Stimulated activated CD8-positive, alpha-beta memory T cell treated with anti-CD3 and anti-CD28 coated beads, Interleukin-4, amount 100 ng/mL, for 4 hours (primary cell): ENCODE measurements at places on chromosomes 1 and 21.
A peak's percentile ranks its signal among the peaks of the same experiment; 100 is the strongest.

DNA sequence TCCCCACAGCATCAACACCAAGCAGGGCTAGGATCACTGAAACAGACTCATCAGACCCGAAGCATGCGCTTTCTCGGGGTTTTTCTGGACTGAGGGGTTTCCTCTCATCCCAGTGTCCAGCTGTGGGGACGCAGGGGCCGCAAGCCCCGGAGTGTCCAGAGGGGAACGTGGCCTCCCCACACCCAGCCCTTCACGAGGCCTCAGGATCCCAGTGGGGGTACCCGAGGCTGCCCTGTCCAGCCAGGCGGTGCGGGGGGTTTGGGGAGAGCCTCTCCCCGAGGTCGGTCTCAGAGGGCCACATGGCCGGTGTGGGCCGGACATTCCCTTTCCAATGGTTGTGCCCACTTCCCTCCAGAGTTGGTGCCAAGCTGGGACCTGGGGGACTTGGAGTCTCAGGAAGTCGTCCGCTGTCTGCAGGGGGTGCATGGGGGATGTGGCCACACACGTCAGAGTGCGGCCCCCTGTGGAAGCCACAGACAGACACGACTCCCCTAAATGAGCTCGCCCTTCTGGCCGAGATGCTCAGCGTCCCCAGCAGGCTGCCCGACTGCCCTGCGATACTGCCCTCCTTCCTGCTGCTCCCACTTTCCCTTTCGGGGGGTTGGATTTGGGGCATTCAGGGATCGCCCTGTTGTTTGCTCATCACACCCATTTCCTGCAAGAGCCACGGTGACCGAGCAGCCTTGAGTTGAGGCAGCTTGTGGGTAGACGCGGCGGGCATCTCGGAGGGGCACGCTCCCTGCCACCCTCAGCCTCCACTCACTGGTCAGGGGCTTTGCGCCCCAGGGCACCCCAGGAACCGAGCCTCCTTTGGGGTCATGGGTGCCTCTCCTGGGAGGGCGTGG, 4.1 kb downstream of the COL6A1 start:
- no peak for DNase-seq

GRCh38 chr1:186996816-186997215, 168.1 kb downstream of the PLA2G4A start:
- DNase-seq = no peak

DNA sequence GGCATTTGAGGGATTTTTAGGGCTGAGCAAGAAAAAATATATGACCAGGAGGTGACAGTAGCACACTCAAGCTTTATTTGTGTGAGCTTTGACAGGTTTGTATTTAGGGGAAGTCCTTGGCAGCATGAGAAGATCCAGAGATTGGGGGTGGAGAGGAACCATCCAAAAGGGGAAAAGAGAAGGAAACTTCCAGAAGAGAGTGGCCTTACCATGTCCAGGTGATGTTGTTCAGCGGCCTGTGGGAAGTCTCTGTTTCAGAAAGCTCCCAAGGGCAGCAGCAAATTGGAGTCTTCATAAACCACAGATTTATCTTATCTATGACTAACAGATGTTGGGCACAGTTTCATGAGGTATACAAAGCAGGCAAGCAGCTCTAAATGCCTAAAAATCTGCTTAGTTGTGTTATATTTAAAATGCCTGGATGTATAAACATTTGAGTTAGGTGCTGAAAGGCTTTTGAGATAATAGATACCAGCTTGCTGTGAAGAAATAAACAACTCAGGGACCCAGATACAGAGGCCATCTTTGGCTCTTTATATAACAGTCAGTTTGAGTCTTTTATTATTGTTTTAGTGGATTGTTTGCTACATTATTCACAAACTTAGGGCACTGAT, 21.2 kb upstream of the ADAR start:
- DNase-seq = no peak

- no peak for DNase-seq
Observed at GRCh38 chr1:53636621-53637171, 102.3 kb downstream of the GLIS1 start.

DNA sequence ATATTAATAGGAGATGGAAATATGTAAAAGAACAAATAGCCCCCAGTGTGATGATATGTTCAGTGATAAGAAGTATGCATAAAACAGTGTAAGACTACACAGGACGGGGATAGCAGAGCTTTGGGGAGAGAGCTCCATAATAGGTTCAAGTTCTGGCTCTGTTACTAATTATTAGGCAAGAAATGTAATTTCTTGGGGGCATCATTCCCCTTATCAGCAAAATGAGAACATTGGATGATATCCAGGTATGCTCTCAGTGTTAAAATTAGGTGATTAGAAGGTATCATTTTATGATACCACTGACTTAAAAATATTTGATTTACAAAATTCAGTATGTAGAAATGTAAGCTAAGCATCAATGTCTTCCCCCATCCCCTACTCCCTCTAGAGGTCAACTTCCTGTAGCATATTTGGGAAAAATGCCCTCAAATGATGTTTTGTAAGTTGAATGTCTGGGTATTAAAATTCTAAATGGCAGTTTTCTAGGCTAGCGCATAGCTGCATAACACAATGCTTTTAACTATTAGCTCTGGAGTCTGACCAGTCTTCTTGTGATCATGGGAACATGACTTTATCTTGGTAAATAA, 585.7 kb upstream of the CAMK1G start:
- no peak for DNase-seq

- DNase-seq = no peak
Observed at GRCh38 chr1:107142666-107143065, 1.8 kb downstream of the NTNG1 start.

GRCh38 chr1:31151402-31151801, 85.9 kb upstream of the PUM1 start:
- DNase-seq = no peak

- DNase-seq = no peak
Observed at GRCh38 chr1:193555662-193556441, 369.4 kb upstream of the B3GALT2 start.

DNA sequence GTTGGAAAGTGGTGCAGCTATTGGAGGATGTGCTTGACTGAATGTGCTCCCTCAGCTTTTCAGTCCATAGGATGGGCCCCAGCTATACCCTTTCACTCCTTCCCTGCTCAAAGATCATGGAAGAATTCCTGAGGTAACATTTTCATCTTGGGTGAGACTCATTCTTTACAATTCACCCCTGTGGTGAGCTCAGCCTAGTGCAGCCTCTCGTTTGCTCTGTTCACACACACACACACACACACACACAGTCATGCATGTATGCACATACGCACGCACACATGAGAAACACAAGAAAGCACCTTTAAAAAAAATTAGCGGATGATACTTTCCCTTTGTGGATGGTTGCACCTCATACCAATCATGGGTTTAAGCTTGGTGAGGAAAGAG, 25.8 kb downstream of the CCN1 start:
- DNase-seq = no peak

DNA sequence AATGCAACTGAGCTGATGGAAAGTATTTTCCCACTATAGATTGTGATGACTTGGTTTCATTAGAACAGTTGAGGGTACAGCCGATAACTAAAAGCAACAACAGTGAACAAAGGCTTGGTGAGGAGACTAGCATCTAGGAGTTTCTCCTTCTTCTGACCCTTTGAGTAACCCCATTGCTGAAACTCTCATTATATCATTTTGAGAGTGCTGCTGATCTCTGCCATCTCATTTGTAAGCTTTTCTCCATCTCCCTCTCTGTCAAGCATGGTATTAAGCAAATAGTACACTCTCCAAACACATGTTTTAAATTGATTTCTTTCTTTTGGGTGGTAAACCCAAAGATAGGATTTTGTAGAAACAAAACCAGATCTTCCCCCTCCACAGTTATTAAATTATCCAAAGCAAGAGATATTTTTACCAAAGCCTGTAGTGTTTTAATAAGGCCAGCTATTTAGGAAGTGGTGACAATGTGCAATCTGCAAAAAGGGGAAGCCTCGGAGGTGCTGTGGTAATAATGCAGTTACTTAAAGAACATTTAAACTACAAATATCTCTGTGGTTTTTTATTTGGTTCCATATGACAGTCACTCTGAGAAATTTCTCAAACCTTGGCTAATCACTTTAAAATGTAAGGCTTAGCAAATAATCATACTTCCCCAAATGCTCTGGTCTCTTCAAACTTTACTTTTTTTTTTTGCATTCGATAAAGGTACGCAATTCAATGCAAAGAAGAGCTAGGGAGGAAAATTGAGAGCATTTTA, 287.5 kb downstream of the HLX start:
- DNase-seq = no peak

GRCh38 chr1:33494929-33495328, 22.5 kb downstream of the ZSCAN20 start:
- no peak for DNase-seq

GRCh38 chr1:70767377-70767776, 280.2 kb downstream of the PTGER3 start:
- no peak for DNase-seq

DNA sequence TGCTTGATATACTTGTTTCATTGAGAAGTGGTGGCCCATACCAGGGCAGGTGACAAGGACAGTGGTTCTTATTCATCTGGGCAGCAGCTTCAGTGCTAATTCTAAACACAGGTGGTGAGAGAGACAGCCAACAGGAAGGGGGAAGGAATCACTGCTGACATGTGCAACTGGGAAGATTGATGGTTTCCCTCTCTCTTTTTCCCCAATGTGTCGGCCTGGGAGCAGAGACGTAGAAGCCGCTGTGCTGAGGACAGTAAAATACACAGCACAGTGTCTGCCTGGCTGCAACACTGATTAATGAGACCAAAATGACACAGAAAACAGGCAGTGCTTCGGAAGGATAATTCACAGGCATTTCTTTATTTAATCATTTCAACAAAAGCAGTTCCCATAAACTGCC, 48.8 kb downstream of the WARS2 start:
- DNase-seq = no peak

- no peak for DNase-seq
Observed at GRCh38 chr1:156368889-156369684, at the start of gene RHBG. TSS of gene RHBG (plus strand) at chr1:156369211. CDS start at chr1:156369250, 39 bp downstream.

DNA sequence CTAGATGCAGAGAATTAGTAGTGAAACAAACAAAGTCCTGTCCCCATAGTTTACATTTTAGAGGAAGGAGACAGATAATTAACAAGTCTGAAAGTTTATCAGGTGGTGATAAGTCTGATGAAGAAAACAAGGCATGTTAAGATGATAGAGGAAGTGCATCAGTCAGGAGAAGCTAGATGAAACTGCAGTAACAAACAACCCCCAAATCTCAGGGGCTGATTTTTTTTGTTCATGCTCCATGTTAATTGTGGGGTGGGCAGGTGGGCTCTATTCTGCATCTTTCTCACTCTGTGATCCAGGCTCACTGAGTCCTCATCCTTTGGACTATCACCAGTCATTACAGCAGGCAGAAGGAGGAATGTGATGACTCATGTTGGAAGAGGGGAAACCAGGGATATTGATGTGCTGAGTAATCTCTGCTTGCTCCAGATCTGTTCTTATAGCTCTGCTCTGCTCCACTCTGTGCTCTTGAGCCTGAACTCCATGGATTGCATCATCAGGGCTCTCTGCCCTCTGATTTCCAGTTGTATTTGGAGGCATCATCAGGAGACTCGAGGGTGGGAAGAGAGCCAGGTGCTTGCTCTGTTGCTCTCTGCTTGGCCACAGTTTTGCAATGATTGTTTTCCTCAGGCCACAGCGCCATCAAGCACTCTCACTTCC, 166.9 kb downstream of the IER5 start:
- no peak for DNase-seq

DNA sequence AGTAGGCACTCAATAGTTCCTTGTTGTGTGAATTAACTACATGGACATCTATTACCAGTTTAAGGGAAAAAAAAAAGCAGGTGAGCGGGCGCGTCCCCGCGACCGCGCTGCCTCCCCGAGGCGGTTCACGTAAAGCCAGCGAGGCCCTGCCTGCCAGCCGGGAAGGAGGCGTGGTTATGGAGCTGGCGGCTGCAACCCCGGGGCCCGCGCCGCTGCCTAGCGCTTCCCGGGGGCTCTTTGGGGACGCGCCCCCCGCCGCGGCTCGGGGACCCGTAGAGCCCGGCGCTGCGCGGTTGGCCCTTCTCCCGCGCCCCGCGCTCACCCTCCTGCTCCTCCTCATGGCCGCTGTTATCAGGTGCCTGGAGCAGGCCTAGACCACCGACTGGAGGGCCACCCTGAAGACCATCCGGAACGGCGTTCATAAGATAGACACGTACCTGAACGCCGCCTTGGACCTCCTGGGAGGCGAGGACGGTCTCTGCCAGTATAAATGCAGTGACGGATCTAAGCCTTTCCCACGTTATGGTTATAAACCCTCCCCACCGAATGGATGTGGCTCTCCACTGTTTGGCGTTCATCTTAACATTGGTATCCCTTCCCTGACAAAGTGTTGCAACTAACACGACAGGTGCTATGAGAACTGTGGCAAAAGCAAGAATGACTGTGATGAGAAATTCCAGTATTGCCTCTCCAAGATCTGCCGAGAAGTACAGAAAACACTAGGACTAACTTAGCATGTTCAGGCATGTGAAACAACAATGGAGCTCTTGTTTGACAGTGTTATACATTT, 2.6 kb upstream of the CC2D1B start:
- DNase-seq = peak; percentile 12

DNA sequence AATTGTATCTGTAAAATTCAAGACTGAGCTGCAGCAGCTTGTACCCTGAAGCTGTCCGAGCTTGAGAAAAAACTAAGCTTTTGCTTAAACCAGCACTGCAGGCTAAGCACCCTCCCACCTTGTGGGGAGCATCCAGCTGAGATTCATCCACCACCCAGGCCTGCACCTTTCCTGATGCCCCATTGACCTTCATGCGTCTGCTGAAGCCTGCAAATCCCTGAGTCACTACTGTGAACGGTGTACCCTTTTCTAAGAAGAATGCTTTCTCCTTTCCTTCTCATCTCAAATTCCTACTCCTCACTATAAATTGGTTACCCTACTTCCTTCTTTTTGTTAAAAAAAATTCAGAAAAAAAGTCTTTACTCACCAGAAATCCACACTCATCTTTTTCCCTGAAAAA, 90.9 kb upstream of the RGS18 start:
- no peak for DNase-seq

DNA sequence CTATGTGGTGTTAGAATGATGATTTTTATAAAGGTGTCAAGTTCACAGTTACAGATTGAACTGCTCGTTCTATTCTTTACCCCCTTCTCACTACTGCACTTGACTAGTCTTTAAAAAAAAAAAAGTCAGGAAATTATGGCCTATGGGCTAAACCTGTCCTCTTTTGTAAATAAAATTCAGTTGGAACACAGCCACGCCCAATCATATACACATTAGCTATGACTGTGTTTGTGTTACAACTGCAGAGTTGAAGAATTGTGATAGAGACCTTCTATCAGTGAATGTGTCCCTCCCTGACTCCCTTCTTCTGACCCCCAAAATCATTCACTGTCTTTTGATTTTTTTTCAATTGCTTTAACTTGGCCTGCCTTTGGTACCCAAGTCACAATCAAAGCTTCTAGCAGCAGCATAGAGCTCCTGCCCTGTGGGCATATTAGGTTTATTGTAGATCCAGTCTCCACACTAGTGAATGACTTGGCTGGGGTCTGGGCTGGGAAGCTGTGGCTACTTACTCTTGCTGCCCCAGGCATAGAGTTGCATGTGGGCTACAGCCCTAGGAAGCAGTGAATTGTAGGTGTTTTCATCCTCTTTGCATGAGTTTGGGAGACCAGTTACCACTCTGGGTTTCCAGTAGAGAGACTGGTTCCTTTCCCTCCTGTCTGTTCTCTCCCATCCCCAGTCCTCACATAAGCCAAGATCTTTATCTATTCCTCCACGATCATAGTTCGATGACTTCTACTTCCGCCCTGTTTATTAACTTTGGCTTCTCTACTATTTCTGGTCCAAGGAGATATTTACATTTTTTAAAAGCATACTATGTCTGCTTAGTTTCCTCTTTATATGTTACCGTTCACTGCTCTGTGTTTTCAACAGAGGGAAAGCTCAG, 249.9 kb downstream of the FMN2 start:
- no peak for DNase-seq
